ENCODE measurements at places on chromosomes 4 and X.

DNA sequence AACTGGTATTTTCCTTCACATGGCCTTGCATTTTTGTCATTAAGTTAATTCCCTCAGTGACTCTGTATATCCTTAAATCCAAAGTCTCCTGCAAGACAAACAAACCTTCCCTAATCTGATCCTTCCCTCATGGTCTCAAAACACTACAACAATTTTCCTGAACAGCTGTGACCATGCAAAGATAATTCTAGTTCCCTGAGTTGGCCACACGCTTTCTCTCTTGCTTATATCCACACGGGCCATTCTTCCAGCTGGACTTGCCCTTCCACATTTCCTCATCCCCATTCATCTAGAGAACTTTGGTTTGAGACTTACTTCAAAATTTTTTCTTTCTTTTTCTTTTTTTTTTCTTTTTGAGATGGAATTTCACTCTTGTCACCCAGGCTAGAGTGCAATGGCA is 1590.7 kb downstream of the STIM2 start:
- DNase-seq: no peak

DNA sequence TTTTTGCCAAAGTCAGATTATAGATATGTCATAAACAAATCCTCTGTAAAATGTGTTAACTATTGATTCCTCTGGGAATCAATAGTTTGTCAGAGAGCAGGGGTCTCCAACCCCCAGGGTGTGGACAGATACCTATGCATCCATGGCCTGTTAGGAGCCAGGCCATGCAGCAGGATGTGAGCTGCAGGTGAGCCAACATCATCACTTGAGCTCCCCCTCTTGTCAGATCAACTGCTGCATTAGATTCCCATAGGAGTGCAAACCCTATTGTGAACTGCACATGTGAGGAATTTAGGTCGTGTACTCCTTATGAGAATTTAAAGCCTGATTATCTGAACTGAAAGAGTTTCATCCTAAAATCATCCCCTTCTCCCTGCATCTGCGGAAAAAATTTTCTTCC is 1365.4 kb downstream of the ARAP2 start:
- DNase-seq: no peak

DNA sequence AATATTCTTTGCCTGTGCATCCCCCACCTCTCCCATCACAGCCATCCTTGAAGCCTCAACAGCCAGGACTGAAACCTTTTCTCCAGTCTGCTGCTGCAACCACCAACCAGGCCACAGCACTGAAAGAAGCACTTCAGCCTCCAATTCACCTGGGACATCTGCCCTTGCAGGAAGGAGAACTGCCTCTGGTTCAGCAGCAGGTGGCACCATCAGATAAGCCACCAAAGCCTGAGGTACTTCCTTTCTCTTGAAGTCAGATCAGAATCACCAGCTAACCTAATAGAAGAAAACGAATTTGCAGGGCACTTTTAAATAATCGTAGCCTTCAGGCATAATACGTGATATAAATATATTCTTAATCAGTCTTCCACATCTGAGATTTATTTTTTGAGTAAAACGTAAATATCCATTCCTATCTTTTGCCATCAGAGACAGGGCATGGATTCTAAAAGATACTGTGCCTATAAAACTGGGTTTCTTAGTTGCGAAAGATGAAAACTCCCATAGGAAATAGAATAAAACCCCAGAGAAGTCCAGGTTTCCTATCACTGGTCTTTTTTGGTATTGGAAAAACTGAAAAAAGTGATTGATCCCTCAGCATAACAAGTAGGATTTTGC is 9.5 kb downstream of the AMBN start:
- peak; percentile 33 for DNase-seq

DNA sequence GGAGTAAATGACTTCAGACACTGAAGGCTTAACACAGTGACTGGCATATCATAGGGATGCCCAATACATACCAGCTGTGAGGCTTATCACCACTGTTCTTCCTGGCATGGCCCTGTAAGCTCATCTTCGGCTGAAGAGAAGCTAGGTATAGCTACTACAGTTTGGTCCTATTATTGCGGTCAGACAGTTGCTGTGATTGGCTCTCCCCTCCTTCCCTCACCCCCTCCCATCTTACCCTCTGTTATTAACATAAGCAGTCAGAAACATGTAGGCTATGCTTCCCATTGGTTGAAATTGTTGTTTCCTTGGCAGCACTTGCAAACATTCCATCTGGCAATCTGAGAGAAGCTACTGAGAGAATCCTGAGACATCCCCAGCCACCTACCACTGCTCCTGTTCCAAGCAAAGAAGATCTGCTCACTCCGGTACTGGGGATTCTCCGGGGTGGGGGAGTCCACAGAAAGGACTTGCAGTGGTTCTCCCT is at the start of gene AKAP14:
Gene AKAP14, plus strand, starts transcription at position 51 of the 484 bp plus-strand sequence. CDS start 7,331 bp downstream, outside the sequence.
- no peak for DNase-seq

DNA sequence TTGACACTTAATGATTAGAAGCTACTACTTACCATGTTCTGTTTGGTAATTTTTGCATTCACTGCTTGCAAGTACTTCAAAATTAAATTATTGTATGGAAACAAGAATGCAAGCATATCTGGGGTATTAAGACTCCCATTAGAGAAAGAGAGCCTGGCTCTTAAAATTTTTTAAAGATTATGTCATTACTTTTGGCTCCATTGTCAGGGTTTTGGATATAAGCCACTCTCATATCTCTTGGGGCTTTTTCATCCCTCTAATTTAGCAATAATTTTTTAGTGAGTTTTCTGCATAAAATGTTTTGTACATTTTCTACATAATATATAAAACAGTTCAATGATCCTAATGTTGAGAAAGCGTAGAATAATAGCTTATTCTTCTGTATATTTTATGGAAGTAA is 49.4 kb downstream of the SLC9A6 start:
- no peak for DNase-seq

- no peak for DNase-seq
These were observed 244.8 kb upstream of the PSAPL1 start for GRCh38 chr4:7679406-7680040.

DNA sequence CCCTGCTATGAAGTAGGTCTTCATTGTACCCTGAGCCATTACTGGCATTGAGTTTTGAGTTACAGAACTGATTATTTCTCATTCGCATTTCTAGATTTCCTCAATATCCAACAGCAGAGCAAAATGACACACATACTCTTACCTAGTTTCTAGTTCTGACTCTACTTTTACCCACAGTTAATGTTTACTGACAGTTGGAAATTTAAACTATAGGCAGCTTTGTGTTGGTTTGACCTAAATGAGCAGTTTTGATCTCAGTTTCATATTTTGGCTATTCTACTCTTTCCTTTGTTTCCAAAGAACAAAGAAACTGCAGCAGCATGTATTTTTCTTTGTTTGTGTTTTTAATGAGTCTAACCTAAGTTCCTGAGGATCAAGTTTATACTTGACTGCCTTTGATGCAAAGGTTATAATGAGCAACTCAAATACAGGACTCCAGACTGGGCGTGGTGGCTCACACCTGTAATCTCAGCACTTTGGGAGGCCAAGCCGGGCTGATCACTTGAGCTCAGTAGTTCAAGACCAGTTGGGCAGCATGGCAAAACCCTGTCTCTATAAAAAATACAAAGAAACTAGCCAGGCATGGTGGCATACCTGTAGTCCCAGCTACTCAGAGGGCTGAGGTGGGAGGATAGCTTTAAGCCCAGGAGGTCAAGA is 30.4 kb downstream of the TXK start:
- no peak for DNase-seq

DNA sequence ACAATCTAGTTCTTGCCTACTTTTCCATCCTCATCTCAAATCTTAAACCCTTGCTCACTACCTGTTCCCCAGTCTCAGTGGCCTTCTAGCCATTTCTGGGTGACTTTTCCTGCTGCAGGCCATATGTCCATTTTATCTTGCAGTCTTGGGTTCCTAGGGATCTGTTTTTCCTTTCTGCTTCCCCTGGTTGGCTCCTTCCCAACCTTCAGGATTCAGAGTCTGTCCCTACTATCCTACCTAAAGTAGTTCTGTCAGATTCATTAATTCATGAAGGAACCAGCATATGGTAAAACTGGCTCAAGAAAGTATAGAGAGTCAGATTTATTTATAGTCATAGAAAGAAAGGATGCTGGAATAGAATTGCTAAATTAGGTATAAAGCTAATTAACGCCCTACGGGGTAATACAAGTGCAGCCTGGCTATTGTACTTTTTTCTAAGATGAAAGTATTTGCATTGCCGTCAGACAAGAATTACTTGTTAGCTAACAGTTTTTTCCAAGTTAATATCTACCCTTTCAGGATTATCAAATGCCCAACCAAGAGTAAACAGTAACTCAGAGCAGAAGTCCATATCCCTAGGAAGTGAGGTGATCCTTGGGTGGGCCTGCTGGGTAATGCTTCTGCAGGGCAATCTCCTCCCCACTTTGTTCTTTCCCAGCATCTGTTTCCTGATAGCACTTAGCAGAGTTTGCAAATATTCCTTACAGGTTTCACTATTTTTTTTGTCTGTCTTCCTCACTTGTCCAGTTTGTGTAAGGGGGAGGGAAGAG is 63.6 kb downstream of the REPS2 start:
- no peak for DNase-seq

DNA sequence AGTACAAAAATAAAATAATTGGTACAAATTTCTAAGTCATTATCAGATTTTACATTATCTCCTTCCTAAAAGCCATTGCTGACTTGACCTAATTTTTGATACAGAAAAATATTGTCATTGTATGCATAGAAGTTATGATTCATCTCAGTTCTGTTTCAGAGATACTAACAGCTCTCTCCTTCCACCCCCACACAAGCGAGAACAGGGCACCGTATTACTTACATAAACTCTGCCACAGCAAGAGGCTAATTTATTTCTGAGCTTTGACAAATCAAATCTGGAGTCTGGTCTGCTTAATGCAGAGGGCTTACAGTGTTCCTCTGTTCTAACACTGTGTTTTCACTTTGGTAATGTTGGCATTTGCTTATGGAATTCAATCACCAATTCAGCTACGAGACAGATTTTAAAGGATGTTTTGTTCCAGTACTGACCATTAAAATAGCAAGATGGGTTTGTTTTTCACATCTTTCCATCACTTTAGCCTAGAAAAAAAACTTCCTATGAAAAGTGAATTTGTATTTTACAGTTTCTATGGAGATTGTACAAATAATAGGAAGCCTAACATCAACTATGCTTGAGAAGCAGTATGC is 181.8 kb downstream of the USP46 start:
- no peak for DNase-seq

- no peak for DNase-seq
These were observed 11.4 kb downstream of the PBDC1 start for GRCh38 chrX:76184276-76184675.

DNA sequence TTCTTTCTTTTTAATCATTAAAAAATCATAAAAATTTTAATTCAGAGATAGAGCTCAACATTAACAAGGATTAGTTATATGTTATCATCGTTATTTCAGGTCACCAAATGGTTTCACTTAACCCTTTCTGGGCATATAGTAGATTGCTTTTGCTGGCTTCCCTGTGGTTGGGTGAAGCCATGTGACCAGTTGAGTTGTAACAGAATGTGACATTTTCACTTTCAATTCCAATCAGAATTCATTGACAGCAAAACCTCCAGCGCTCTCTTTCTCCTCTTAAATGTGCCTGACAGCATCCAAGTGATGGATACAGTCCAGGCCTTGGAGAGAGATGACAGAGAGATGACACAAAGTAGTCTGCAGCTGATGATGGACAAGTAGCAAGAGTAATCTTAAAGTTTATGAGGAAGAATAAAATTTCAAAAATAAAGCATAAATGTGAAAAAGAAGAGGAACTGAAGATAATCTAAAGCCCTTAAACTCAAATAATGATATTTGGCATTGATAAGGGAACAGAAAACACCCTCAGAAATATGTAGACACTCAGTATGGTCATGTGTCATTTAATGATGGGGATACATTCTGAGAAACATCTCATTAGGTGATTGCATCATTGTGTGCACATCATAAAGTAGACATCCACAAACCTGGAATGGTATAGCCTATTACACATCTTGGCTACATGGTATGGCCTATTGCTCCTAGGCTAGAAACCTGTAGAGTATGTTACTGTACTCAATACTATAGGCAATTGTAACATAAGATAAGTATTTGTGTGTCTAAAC is 92.3 kb upstream of the QRFPR start:
- no peak for DNase-seq

- DNase-seq: no peak
These were observed 305.5 kb downstream of the FAT4 start for GRCh38 chr4:125620066-125620860.

- no peak for DNase-seq
These were observed 92.2 kb upstream of the TRIM2 start for GRCh38 chr4:153112041-153112441.

GRCh38 chr4:74117024-74117534 is 18.1 kb upstream of the CXCL2 start:
- no peak for DNase-seq

GRCh38 chr4:65971686-65972085 is 301.4 kb upstream of the EPHA5 start:
- no peak for DNase-seq

DNA sequence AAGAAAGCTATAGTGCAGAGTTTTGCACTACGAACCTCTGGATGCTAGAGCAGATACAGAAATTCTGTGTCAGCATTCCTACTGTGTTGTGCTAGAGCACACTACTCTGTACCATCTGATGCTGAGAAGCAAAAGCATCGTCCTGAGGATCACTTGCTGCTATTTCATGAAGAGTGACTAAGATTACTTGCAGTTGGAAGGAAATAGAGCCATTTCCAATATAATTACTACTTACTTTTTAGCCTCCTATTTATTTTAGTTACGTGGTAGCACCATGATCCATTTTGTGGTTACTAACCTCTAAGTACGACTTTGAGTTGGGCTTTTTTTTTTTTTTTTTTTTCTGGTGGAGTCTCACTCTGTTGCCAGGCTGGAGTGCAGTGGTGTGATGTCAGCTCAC is 226.7 kb downstream of the PALLD start:
- DNase-seq: no peak

- DNase-seq: no peak
These were observed 9.7 kb downstream of the POU4F2 start for GRCh38 chr4:146648461-146648783.

DNA sequence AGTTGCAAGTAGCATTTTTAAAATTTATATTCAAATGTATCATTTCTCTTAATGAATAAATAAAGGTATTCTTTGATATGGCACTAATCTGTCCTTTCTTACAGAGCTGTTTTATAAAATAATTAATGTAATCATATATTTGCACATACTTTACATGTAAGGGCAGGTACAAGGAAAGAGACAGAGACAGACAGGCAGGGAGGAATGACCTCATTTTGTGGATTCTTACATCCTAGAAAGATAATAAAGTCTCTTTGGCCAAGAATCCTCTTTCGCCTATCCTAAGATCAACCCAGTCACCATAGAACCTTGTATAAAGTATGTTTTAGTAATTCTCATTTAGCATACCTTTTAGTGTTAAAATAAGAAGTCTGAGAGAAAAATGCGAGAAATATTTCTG is 98.5 kb upstream of the CTSO start:
- DNase-seq: no peak

- no peak for DNase-seq
These were observed 203.6 kb downstream of the SPRY1 start for GRCh38 chr4:123599920-123600810.

- DNase-seq: no peak
These were observed 200.2 kb downstream of the ADGRA3 start for GRCh38 chr4:22315628-22316027.

Data from NCI-H1105 (cell line).